ENCODE measurements at places on chromosomes 1 and 21.

DNA sequence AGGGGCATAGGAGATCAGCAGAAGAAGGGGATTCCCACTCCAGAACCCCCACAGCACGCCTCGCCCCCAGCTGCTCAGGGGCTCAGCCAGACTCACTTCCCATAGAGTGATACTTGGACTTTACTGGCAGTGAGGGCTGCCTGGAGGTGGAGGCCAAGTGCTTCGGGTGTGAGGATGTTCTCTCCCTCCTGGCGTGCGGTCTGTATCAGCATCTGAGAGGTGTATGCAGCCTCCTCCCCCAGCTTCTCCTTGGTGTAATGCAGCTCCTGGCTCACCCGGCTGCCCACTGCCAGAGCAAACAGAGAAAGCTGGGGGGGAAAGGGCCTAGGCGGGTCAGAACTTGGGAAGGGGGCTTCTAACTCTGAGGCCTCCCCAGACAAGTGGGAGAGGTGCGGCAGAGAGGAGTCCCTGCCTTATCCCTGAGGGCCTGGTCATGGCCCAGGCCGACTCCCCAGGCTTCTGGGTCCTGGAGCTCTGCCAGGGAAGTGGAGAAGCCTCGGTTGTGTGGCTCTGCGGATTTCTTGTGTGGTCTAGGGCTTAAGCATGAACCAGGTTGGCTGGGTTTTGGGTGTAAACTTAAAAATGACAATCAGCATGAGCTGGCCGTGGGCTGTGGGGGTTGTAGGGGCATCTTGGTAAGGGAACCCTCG lies 10.9 kb downstream of the PTCH2 start:
- DNase-seq = no peak

- DNase-seq = no peak
These were observed 154.6 kb downstream of the VAV3 start for GRCh38 chr1:107810291-107810951.

DNA sequence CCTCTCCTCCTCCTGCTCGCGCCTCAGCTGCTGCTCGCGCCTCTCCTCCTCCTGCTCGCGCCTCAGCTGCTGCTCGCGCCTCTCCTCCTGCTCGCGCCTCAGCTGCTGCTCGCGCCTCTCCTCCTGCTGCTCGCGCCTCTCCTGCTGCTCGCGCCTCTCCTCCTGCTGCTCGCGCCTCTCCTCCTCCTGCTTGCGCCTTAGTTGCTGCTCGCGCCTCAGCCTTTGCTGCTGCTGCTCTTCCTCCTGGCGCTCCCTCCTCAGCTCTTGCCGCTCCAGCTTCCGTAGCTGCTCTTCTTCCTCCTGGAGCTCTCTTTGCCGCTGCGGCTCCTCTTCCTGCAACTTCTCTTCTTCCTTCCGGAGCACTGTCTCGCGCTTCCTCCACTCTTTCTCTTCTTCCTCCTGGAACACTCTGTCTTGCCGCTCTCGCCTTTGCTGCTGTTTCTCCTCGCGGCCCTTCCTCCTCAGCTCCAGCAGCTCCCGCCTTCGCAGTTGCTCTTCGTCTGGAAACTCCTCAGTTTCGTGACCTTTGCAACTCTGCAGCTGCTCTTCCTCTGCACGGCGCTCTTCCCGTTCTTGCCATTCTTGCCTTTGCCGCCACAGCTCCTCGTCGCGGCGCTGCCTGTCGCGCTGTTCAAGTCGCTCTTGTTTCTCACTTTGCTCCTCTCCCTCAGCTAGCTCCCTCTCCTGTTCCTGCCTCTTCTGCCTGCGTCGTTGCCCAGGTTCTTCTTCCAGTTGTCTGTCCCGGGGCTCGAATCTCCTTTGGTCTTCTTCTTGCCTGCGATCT lies 3.0 kb downstream of the TCHH start:
- no peak for DNase-seq

DNA sequence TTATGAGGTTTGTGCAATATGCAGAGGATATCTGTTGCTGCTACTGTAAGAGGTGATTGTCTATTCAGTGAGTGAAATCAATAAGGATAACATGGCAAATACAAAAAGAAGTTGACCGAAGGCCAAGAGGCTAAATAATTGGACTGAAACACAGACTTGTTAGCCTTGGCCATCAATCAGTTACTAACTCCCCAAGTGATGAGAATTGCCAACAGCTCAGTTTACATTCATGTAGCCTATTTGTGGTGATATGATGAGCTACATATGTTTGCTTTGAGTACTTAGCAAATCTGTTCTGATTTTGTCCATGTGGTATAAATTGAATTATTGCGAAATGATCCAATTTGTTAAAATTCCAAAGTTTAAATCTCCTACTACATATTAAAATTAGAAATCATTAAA lies 68.6 kb upstream of the VAV3 start:
- no peak for DNase-seq

DNA sequence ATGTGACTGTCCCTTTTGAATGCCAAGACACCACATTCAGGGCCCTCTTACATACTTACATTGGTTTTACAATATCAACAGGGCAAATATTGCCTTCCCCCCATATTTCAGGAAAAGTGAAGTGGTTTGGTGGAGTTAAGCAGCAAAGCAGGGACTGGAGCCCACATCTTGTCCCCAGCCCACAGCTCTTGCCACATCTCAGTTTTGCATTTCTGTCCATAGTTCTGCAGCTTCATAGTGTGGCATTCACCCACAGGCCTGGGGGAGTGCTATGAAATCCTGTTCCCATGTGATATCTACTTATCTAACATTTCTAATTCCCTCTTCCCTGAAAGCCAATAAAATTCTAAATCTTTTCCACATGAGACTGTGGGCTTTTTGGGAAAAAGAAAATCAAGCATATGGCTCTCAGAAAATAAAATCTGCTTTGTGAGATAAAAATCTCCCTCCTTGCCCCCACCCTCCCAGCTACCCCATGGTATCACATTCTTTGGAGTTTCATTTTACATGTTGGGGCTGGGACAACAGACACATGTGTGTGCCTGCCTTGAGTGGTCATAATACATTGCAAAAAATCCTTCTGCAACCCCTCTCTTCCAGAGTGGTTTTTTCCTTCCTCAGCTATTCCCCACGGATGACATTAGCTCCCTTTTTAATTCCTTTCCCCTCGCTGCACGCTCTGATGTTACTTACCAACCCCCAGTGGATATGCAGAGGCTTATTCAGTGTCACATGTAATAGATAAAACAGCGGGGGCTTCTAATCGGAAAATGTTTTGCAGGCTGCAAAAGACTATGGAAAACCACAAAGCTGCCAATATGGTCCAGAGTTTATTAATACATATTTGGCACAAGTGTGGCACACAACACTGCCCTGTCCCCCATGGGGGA lies 20.5 kb upstream of the CD2 start:
- no peak for DNase-seq

DNA sequence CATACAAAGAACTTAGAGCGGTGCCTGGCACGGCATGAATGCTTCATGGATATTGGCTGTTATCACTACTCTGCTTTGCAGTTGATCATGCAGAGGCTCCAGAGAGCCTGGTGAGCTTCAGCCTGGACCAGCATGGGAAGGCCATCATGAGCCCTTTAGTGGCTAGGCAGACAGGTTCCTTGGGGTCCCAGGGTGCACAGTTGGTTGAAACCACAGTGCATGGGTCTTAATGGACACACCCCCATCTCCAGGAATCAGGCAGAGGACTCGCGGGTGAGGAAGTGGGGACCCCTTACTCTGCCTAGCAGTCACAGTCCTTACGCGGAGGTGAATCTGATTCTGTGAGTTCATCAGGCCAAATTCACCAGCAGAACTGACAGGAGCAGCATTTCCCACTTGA lies 1.1 kb downstream of the GJB5 start:
- no peak for DNase-seq

GRCh38 chr1:228375578-228376261 lies 30.9 kb downstream of the TRIM11 start:
- DNase-seq = no peak

GRCh38 chr1:15923241-15923640 lies 52.7 kb downstream of the ZBTB17 start:
- no peak for DNase-seq

- peak; percentile 36 for DNase-seq
These were observed 636 bp downstream of the INTS3 start for GRCh38 chr1:153728305-153729066.

- no peak for DNase-seq
These were observed 69.1 kb upstream of the TEKT2 start for GRCh38 chr1:36014722-36015220.

- no peak for DNase-seq
These were observed 54.4 kb upstream of the NEGR1 start for GRCh38 chr1:72336776-72337175.

GRCh38 chr1:197546989-197547388 lies 228.3 kb downstream of the DENND1B start:
- DNase-seq = no peak

DNA sequence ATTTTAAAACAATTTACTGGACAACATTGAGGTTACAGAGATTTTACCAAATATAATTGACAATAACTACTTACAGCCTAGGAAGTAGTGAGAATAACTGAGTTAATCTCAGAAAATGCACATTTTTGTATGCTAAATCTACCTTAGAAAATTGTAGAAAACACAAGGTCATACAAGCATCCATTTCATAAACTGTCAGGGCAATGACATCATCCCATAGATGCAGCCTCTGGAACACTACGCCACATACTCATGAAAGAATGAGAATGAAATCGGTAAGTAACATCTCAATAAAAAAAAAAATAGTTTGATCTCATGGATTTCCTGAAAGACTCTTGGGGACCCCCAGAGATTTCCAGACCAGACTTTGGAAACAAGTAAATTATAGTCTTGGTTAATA lies 28.9 kb upstream of the BARHL2 start:
- DNase-seq = no peak

- no peak for DNase-seq
These were observed 22.1 kb downstream of the PTPRF start for GRCh38 chr1:43552813-43553212.

GRCh38 chr21:19648391-19648790 lies 1244.8 kb upstream of the TMPRSS15 start:
- DNase-seq = no peak

GRCh38 chr1:167776151-167776550 lies 54.4 kb downstream of the MPZL1 start:
- DNase-seq = no peak

- DNase-seq = no peak
These were observed 5.8 kb downstream of the ITPKB start for GRCh38 chr1:226733304-226733703.

DNA sequence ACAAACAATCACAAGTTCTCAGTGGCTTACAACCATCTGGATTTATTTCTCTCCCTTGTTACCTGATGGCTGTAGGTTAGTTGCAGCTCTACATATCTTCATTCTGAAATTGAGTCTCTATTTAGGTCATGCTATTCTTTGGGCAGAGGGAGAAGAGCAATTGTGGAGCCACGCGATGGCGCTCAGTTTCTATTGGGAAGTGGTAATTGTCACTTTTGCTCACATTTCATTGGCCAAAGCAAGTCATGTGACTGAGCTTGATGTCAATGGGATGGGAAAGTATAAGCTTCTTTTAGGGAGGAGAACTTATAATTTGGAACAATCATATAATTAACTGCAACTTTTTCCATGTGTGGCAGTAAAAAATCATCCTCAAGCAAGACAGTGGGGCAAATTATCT lies 166.5 kb downstream of the LMO4 start:
- no peak for DNase-seq

DNA sequence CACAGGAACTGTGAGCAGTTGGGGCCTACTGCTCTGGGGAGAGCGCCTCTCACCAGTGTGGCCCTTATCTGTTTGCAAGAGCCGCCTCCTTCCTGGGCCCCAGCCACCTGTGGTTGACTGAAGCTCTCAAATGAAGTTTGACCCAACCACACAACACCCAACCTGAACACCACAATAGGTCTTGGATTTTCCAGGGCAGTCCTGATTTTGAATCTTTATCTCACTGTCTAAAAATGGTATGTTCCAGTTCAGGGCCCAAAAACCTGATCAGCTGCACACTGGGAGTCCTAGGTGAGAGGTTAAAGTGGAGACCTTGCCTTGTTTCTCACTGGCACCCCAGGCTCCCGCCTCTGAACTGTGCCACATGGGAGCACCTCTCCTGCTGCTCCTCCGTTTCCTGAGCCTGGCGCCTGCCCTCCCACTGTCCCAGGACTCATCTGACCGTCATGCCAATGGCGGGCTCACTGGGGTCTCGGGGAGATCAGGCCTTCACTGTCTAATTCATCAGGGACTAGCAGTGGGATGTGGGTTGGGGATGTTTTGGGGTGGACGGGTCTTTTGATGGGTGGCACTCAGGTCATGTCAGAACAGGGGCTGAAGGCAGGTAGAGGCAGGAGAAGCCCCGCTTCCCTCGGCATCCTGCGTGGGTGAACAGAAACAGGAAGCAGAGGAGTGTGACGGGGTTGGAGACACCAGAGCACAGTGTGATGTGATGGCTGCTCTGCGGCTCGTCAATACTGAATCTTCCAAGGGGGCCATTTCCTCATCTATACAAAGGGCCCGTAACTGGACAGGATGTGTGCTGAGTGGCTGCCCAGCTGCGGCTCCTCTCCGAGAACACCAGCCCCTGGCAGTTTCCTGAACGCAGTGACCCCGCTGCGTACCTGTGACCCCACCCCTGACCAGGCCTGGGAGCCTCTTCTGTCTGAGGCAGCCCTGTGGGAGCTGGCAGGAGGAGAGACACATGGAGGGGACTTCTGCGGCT lies 59.6 kb upstream of the ITPKB start:
- peak; percentile 57 for DNase-seq

- DNase-seq = no peak
These were observed 41.5 kb downstream of the GBP6 start for GRCh38 chr1:89405275-89405929.

GRCh38 chr1:179002552-179003345 lies 22.9 kb upstream of the FAM20B start:
- DNase-seq = peak; percentile 68

- DNase-seq = no peak
These were observed 4.4 kb downstream of the NME7 start for GRCh38 chr1:169363046-169363730.

DNA sequence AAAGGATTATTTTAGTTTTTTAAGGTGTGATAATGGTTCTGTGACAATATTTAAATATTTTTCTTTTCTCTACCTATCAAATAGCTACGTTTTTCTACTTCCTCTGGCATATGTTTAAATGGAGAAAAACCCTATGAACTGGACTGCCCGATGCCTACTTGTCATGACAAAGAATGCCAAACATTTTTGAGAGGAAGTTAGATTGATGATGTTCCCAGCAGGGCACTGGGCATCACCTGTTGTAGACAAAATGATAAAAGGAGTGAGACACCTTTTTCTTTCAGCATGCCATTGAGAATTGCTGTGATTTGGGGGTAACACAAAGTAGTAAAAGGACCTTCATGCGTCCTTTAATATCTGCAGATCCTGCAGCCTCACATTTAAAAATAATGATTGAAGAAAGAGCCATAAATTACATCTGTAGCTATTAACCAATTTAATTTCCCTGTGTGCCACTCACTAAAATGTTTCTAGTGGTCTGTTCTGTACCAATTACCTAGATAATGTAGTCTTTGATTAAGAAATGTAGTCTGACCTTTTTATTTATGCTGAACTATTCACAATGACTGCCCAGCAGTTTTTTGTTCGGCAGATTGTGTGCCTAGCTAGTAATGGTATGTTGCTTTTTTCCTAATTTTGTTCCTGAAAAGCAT lies 47.6 kb downstream of the RPL5 start:
- DNase-seq = no peak

- no peak for DNase-seq
These were observed 106.0 kb upstream of the IFFO2 start for GRCh38 chr1:19062258-19063029.

- no peak for DNase-seq
These were observed 135.1 kb upstream of the MAGI3 start for GRCh38 chr1:113255038-113255719.

Measured in activated CD4-positive, alpha-beta T cell treated with anti-CD3 and anti-CD28 coated beads for 4 hours (primary cell).